ENCODE measurements at places on chromosomes 5 and 9. TPM values are rescaled to one million over a fixed set of nuclear protein-coding genes. Genes with fewer than 3 reads are reported as not detected.

The C5orf52 gene
- not detected for total RNA-seq

The ENTPD2 gene
- total RNA-seq, result 20.1 TPM

The SLC25A48 gene
- total RNA-seq, result 69.0 TPM

The IL9 gene
- total RNA-seq, result not detected

The IL13 gene
- not detected for total RNA-seq

The CTSV gene
- not detected for total RNA-seq

The TBC1D2 gene
- total RNA-seq, result 29.9 TPM

The HDAC3 gene
- total RNA-seq, result 38.0 TPM

The C9 gene
- total RNA-seq, result not detected

The GPRIN1 gene
- total RNA-seq, result not detected

The STRBP gene
- total RNA-seq, result 3.5 TPM

The SURF6 gene
- 34.2 TPM for total RNA-seq

The HAND1 gene
- not detected for total RNA-seq

The CBY3 gene
- total RNA-seq, result 1.2 TPM

The ADAMTSL1 gene
- 11.9 TPM for total RNA-seq

The OCLN gene
- 8.2 TPM for total RNA-seq

The SMAD5 gene
- 65.5 TPM for total RNA-seq

The ACTBL2 gene
- total RNA-seq, result not detected

The CDO1 gene
- 857 TPM for total RNA-seq

The PCDHGB2 gene
- total RNA-seq, result 11.4 TPM

The FOXD4L4 gene
- 0.60 TPM for total RNA-seq

The FAM78A gene
- total RNA-seq, result 3.9 TPM

The TMC1 gene
- 2.3 TPM for total RNA-seq

The MTX3 gene
- 18.4 TPM for total RNA-seq

The CARTPT gene
- total RNA-seq, result not detected

The SERINC5 gene
- total RNA-seq, result 34.1 TPM

The PAEP gene
- total RNA-seq, result not detected

The SIL1 gene
- 63.1 TPM for total RNA-seq

The GMCL2 gene
- total RNA-seq, result not detected

The PURA gene
- total RNA-seq, result 56.8 TPM

The JAKMIP2 gene
- 7.2 TPM for total RNA-seq

The MEF2C gene
- 25.5 TPM for total RNA-seq

The ENTREP1 gene
- 6.3 TPM for total RNA-seq

The GRAMD2B gene
- 37.7 TPM for total RNA-seq

The LEAP2 gene
- total RNA-seq, result 1.8 TPM

The SLC4A9 gene
- total RNA-seq, result not detected

The TMCO6 gene
- total RNA-seq, result 98.7 TPM

The RARS1 gene
- 54.9 TPM for total RNA-seq

The NEUROG1 gene
- total RNA-seq, result not detected

The SLC23A1 gene
- total RNA-seq, result not detected

The PTGER4 gene
- total RNA-seq, result 43.2 TPM

The MZB1 gene
- not detected for total RNA-seq

The WDR31 gene
- total RNA-seq, result 0.60 TPM

The PTCH1 gene
- total RNA-seq, result 87.3 TPM

The ANKH gene
- 46.0 TPM for total RNA-seq

The PLAC8L1 gene
- total RNA-seq, result not detected

All from tibial nerve (tissue), 4 donors.